ENCODE measurements at places on chromosomes 3 and 15. TPM values are rescaled to one million over a fixed set of nuclear protein-coding genes. Genes with fewer than 3 reads are reported as not detected.

DNA sequence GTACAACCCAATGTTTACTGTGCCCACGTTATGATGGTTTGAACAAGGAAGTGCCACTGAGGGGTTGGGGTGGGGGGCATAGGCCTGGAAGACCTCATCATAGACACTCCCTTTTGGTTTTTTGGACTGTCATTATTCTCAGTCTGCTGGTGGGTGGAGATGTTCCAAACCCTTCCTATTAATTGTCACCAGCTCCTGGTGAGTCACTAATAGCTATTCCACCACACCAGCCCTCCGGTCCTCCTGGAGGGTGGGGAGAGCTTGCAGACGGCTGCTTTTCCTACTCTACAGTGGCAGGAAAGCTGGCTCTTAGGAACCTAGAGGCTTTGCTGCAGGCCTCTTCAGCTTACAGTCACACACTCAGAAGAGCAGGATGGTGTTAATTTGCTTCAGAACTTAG is 9.0 kb upstream of the COPG1 start:
- DNase-seq = peak; percentile 52

GRCh38 chr3:42214565-42215283 is 51.3 kb downstream of the CCK start:
- peak; percentile 65 for DNase-seq

DNA sequence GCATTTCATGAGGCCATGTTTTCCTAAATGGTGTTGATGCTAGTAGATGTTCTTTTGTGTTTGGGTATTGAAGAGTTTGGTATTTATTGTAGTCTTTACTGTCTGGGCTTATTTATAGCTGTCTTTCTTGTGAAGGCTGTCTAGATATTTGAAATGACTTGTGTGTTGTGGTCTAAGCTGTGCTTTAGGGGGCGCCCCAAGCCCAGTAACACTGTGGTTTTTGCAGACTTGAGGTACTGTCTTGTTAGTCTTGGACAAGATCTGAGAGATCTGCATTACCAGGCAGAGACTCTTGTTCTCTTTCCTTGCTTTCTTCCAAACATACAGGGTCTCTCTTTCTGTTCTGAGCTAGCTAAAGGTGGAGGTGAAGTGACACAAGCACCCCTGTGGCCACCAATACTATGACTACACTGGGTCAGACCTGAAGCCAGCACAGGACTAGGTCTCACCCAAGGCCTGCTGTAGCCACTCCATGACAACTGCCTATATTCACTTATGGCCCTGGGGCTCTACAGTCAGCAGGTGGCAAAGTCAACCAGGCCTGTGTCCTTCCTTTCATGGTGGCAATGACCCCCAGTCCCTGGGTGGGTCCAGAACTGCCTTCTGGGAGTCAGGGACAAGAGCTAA is 152.1 kb upstream of the TBC1D5 start:
- peak; percentile 53 for DNase-seq

NEK10 gene
- total RNA-seq = 9.3 TPM

DNA sequence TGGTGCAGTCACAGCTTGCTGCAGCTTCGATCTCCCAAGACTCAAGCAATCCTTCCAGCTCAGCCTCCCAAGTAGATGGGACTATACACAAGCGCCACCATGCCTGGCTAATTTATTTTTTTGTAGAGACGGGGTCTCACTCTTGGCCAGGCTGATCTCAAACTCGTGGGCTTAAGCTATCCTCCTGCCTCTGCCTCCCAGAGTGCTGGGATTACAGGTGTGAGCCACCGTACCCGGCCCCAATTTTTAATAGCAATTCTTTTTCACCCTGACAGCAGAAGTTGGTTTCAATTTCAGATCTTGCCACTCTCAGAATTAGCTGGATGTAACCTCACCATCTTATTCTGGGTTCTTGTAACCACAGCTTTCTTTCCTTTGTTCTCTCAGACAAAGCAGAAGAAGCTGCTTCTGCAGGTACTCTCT is 64.8 kb downstream of the TRIM71 start:
- no peak for DNase-seq

DNA sequence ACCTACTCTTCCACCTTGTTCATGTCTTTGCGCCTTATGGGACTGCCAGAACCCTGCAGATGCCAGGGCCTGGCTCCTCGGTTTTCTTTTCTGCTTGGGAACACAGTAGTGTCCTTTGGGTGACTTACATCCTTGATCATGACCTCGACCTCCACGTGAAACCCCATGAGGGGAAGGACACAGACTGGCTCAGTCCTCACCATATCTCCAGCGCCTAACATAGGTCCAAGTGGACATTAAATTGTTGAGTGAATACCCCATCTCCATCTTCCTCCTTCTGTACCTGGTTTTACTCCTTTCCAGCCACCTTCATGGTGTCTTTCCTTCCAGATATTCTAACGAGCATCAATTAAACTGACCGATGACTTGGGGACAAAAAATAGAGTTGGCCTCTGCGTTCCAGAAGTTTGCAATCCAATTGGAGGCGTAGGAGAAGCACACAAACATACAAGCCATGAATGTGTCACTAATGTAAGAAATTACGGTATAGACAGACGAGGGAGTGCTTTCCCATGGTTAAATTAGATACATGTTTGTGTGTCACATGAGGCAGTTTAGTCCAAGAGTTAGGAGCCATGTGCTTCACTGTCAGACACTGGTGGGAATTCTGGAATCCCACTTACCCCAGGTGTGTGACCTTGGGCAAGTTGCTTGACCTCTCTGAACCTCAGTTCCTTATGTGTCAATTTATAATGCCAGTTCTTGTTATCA is 907 bp upstream of the HERC1 start:
- no peak for DNase-seq

MAP3K13 gene
- 20.7 TPM for total RNA-seq

- peak; percentile 16 for DNase-seq
These were observed 30.6 kb upstream of the ZSCAN2 start for GRCh38 chr15:84570164-84570735.

Measured in HFFc6 (cell line).